ENCODE measurements at places on chromosomes 2 and 18.

DNA sequence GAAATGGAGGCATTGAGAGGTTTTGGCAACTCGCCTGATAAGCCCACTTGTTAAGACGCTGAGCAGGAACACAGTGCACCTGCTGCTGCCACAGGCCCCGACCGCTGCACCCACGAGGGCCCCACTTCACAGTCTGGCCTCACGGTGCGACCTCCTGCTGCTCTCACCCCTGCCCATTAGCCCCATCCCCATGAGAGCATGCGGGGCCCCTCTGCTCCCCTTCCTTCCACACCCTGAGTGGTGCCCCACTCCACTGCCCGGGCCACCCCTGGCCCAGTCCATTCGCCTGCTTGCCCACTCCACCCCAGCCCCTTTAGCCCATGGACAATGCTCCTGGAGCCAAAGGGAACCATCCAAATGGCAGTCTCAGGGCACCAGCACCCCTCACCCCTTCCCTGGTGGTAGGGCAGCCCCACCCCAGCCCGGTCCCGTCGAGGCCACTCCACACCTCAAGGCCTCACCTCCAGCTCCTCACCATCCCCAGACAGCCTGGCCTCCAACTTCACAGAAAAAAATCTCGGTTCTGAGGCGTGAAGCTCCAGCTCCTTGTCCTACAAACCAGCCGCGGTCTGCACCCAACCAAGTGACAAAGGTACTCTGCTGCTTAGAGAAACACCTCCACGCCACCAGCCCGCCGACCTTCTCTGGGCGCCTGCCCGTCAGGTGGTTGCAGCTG is 6.7 kb upstream of the GPR55 start:
- no peak for DNase-seq

GRCh38 chr2:34004936-34005335 is 405.8 kb upstream of the FAM98A start:
- no peak for DNase-seq

GRCh38 chr2:19218166-19218565 is 140.3 kb downstream of the OSR1 start:
- no peak for DNase-seq

- no peak for DNase-seq
These were observed 4.5 kb upstream of the ACOXL start for GRCh38 chr2:110727923-110728322.

DNA sequence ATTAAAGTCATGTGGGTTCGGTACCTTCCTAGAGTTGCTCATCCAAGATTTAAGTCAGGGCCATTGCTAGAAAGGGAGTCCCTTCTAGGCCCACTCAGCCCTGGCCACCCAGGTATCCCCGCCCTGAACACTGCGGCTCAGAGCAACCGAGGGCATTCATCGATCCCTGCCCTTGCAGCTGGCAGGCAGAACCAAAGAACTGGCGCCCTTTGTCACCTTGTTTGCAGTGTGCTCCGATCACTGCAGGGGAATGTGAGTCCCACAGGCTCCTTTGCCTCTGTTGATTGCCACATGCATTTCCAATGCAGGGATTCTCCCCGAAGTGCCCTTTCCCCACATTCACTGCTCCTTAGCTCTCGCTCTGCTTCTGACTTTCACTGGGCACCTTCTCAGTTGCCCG is 108.5 kb downstream of the CMPK2 start:
- no peak for DNase-seq
